Lower lobe of right lung (tissue), 2 donors: ENCODE measurements at places on chromosomes 12 and 14. TPM values are rescaled to one million over a fixed set of nuclear protein-coding genes. Genes with fewer than 3 reads are reported as not detected.
A peak's percentile ranks its signal among the peaks of the same experiment; 100 is the strongest.

GRCh38 chr14:22482782-22483553, 106.1 kb downstream of the DAD1 start:
- peaks cover 5% of the 10 kb centered on the region for H3K4me1 ChIP-seq
- no peak for DNase-seq
- peaks cover 5% of the 10 kb centered on the region for H3K27me3 ChIP-seq

DNA sequence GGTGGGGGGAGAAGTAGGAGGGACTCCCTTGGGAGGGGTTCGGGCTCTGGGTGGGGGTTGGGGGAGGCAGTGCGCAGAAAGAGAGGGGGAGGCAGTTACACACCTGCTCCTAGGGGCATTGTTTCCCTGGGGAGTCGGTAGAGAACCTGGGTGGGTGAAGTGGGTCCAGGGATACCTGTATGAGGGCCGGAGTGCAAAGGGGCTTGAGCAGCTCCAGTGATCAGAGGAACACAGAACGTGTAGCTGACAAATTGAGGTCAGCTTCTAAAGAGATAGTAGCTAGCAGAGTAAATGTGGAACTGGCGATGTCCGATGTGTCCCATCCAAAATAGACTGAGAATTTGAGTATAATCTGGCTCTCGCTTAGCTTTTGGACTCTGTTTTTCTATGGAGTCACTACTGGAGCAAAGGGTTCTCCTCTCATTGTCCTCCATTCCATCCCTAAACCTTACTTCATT, 502 bp downstream of the SMARCD1 start:
- peaks cover 13% of the 10 kb centered on the region for H3K4me1 ChIP-seq
- no peak for DNase-seq
- peak overlapping the region; percentile 94 for H3K27ac ChIP-seq
- peaks cover 42% of the 10 kb centered on the region for H3K36me3 ChIP-seq
- H3K4me3 ChIP-seq = peak overlapping the region; percentile 69
- H3K27me3 ChIP-seq = no peaks in the 10 kb centered on the region

GRCh38 chr14:35573911-35574310, 39.9 kb downstream of the INSM2 start:
- H3K27me3 ChIP-seq = no peaks in the 10 kb centered on the region
- no peak overlapping the region for H3K27ac ChIP-seq

DNA sequence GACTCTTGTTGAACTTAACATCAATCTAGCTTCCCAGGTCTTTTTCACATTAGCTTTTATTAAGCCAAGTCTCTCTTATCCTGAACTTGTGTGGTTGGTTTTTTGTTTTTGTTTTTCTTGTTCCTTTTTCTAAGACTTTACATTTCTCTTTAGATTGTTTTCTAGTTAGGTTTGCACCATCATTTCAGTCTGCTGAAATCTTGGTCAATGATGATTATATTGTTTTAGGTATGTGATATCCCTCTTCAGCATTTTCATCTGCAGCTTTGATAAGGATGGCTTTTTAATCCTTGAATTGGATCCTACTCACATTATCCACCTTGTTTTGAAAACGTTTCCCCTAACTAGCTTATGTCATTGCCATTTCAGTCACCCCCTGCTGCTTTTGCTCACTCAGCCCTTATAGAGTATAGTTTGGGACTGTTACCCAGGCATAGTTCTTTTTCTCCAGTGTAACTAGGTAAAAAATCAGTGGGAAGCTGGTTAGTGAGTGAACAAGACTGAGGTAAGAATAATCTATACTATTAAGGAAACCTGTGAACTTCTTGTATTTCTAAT, 22.0 kb downstream of the YLPM1 start:
- DNase-seq = no peak
- H3K4me1 ChIP-seq = no peaks in the 10 kb centered on the region
- no peak overlapping the region for H3K27ac ChIP-seq
- no peak overlapping the region for H3K4me3 ChIP-seq
- H3K27me3 ChIP-seq = no peaks in the 10 kb centered on the region
- peaks cover 78% of the 10 kb centered on the region for H3K36me3 ChIP-seq

The PFKM gene
- 39.1 TPM for total RNA-seq

The FIGNL2 gene
- 0.95 TPM for total RNA-seq
